Testis (tissue), 5 donors: ENCODE measurements at places on chromosomes 2 and 18. TPM values are rescaled to one million over a fixed set of nuclear protein-coding genes. Genes with fewer than 3 reads are reported as not detected.
A peak's percentile ranks its signal among the peaks of the same experiment; 100 is the strongest.

DNA sequence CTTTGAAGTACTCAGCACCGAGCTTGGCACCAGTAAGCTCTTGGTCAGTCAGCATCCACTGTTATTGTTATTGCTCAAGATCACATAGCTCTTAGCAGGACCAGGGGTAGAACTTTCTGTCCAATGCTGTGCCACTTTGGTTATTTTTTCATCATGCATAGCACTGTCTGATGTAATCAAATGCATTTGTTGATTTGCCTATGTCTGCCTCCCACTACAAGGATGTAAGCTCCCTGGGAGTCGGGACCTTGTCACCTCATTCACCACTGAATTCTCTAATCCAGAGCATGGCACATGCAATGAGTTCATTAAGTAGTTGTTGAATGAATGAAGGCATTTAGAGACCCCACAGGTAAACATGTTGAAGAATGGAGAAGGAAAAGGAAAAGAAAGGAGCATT, 29.0 kb upstream of the DLX1 start:
- no peaks in the 10 kb centered on the region for H3K27me3 ChIP-seq
- no peak overlapping the region for H3K4me3 ChIP-seq
- DNase-seq, result no peak
- no peaks in the 10 kb centered on the region for H3K36me3 ChIP-seq
- no peaks in the 10 kb centered on the region for H3K4me1 ChIP-seq

DNA sequence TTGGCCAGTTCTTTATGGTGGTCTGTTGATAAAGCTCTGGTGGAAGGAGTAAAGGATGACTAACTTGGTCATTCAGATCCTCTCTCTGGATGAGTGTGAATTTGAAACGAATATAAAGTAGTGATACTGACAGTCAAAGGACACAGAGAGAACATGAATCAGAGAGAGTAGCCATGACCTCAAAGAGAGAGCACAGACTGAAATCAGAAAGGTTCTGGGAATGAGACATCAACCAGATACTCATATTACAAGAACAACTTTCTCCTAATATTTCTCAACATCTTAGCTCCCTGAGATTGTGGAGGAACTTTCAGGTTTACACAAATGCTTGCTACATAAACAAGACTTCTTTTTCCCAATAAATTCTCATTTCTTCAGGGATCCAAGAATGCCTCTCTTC, 849.1 kb upstream of the CHAC2 start:
- H3K27me3 ChIP-seq, result no peaks in the 10 kb centered on the region
- no peaks in the 10 kb centered on the region for H3K4me1 ChIP-seq
- no peak overlapping the region for H3K4me3 ChIP-seq
- no peaks in the 10 kb centered on the region for H3K36me3 ChIP-seq
- H3K27ac ChIP-seq, result no peak overlapping the region

Gene HTR2B
- total RNA-seq, result 0.16 TPM

- H3K36me3 ChIP-seq, result no peaks in the 10 kb centered on the region
- no peaks in the 10 kb centered on the region for H3K4me1 ChIP-seq
- no peak overlapping the region for H3K4me3 ChIP-seq
- H3K27ac ChIP-seq, result no peak overlapping the region
Observed at GRCh38 chr18:74652392-74652988, 54.8 kb downstream of the ZNF407 start.

GRCh38 chr18:56645415-56646016, 5.6 kb upstream of the WDR7 start:
- DNase-seq, result no peak
- no peaks in the 10 kb centered on the region for H3K27me3 ChIP-seq
- no peak overlapping the region for H3K4me3 ChIP-seq
- H3K36me3 ChIP-seq, result no peaks in the 10 kb centered on the region
- H3K4me1 ChIP-seq, result peaks cover 4% of the 10 kb centered on the region

GRCh38 chr2:160157861-160158829, 41.9 kb downstream of the ITGB6 start:
- H3K27ac ChIP-seq, result no peak overlapping the region
- H3K4me1 ChIP-seq, result peaks cover 6% of the 10 kb centered on the region
- H3K27me3 ChIP-seq, result no peaks in the 10 kb centered on the region
- peak; percentile 37 for DNase-seq

Gene EVA1A
- 10.3 TPM for total RNA-seq
